Motor neuron (in vitro differentiated cells): ENCODE measurements at places on chromosomes 3 and 15. TPM values are rescaled to one million over a fixed set of nuclear protein-coding genes. Genes with fewer than 3 reads are reported as not detected.
A peak's percentile ranks its signal among the peaks of the same experiment; 100 is the strongest.

GRCh38 chr15:29638781-29639180, 183.5 kb downstream of the TJP1 start:
- ATAC-seq, result peak; percentile 44

- ATAC-seq, result no peak
Measured at GRCh38 chr3:19105826-19106225, 42.5 kb upstream of the KCNH8 start.

KBTBD13 gene
- total RNA-seq, result 0.23 and 0.28 TPM in 2 replicates

- no peak for ATAC-seq
Measured at GRCh38 chr3:107068980-107069379, 308.3 kb upstream of the CCDC54 start.

DNA sequence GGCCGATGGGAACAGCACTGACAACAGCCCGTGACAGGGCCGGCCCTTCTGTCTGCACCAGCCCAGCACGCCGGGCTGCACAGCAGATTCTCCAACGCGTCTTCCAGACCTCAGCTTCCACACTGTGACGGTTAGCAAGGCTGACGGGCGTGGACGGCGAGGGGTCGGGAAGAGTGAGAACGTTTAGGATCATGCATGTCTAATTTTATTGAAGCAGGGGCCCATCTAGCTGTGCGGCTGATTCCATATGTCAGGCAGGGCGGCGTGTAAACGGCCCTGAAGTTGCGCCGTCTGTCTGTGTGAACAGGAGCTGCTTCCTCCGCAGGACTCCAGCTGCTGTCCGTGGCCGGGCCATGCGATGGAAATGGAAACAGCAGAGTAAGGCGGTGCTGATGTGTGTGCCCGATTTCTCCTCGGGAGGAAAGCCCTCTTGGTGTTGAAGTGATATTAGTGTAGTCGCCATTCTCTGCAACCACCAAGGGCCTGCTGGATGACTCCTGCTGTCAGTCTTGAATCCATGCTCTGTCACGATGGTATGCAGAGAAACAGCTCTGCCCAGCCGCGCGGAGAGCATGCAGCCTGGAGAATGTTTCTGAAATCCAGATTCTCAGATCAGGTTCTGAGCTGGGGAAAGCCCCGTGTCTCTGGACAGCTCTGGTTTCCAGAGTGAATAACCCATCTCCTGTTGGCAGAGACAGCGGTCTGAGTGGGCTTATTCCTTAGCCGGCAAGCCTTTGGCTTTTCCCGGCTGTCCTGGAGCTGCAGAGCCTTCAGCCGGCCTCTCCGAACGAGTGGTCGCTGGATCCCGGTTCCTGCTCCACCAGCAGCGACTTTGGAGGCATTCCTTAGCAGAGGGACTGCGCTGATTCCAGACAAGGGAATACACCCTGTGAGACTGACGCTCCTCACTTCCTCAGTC, 158.1 kb upstream of the UBE3A start:
- no peak for ATAC-seq

SPESP1 gene
- total RNA-seq, result 0.11 and 0.19 TPM in 2 replicates

DNA sequence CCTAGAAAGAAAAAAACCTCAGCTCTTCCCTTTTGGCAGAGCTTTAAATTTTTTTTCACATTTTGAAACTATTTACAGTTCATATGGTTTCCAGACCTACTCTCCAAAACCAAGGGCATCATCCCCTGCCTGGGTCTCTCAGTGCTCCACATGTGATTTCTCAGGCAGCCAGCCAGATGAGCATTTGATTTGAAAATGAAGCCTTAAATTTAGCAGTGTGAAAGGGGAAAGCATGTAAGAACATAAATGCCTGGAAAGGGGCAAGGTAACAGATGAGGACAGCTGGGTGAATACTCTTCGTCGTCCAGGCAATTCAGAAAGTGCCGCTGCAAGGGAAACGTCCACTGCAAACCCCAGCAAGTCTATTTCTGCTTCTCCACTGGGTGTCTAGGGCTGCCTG, 94.8 kb downstream of the ATP8B4 start:
- no peak for ATAC-seq
